ENCODE measurements at places on chromosomes 12 and 14. TPM values are rescaled to one million over a fixed set of nuclear protein-coding genes. Genes with fewer than 3 reads are reported as not detected.

The TMEM233 gene
- polyA plus RNA-seq = 4.9 TPM

The CLEC7A gene
- polyA plus RNA-seq = not detected

The SPTLC2 gene
- 30.0 TPM for polyA plus RNA-seq

The EMC9 gene
- 21.2 TPM for polyA plus RNA-seq

The ADAM20 gene
- not detected for polyA plus RNA-seq

The KRT6A gene
- polyA plus RNA-seq = not detected

The NKX2-1 gene
- not detected for polyA plus RNA-seq
